ENCODE measurements at places on chromosomes 6 and 20.

GRCh38 chr20:46087161-46087560, 2.6 kb downstream of the NCOA5 start:
- no peak for DNase-seq

DNA sequence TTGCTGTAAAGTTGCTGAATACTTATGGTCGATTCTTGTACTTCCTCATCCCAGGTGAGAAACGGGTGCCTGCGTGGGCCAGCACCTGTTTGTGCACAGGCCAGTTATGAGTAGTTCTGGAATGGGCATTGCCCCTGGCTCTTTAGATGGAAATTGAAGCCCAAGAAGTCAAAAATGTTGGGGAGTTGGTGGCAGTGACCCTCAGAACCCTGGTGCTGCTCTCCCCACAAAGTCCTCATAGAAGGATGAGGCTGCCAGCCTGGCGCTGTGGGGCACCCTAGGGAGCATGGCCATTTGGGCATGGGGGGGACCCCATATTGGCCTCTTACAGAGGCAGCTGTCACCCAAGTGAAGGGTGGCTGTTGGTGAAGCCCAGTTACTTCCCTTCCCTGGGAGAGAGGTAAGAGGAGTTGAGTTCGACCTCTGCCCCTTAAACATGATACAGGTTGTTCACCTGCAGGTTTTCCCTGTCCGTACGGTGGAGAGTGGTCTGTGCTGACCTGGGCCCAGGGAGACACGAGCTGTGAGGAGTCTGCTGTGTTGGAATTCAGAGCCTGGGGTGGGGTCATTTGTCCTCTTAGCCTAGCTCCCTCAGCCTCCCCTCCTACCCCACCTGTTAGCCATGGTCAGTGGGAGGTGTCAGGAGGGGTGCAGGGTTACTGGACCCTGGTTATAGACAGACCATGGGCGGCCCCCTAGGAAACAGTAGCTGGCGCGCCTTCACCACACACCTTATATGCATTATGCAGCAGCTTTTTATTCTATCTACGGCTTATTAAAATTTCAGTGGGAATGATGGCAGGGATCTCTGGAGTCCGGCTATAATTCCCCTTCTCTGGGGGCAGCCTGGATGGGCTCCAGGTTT, 4.9 kb downstream of the HMGA1 start:
- DNase-seq, result no peak

GRCh38 chr6:29816030-29816429, 11.6 kb upstream of the HLA-G start:
- no peak for DNase-seq

DNA sequence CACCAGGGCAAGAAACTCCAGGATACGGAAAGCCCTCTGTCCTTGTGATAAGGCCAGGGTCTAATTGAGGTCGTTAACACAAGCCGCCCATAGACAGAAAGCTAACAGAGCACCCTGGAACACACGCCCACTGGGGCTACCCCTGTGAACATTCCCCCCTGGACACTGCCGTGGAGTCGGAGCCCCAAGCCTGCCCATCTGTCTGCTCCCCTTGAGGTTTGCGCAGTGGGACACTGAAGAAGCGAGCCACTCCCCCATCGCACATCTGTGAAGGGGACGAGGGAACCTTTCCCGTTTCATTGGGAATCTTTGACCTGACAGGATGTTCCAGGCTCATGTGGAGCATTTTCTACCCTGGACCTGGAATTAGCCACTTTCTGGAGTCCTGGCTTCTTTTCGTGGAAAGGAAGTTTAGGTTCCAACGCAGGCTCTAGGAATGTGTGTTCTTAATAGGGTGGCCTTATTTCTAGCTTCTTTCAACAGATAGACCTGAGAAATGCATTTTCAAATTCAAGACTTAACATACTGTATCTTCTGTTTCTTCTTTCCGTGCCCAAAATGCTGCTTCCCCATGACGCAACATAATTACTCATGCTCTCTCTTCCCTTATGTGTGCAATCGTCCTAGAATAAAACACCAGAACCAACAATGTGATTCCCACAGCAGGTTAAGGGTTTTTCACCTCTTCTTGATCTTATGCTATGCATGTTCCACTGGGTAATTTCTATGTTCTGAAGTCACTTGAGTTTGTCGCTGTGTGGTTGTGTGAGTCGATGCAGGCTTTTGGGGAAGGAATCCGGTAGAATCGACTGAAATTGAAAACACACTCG, 161.1 kb downstream of the ERMARD start:
- no peak for DNase-seq

GRCh38 chr6:90045535-90045934, 151.3 kb downstream of the GJA10 start:
- DNase-seq, result no peak

DNA sequence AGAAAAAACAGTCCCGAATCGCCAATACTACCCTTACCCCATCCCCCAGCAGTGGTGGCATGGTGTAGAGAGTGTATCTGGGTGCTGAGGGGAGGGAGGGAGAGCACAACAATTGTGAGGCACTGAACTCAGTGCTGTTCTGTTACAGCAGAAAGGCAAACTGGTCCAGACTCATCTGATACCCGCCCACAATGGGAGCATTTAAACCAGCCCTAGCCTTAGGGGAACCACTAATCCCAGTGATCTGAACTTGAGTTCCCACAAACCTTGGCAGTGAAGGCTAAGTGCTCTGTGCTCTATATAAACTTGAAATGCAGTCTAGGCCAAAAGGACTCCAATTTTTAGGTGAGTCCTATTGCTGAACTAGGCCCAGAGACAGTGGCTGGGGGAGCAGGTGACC, 666.4 kb upstream of the PTCHD4 start:
- DNase-seq, result no peak

DNA sequence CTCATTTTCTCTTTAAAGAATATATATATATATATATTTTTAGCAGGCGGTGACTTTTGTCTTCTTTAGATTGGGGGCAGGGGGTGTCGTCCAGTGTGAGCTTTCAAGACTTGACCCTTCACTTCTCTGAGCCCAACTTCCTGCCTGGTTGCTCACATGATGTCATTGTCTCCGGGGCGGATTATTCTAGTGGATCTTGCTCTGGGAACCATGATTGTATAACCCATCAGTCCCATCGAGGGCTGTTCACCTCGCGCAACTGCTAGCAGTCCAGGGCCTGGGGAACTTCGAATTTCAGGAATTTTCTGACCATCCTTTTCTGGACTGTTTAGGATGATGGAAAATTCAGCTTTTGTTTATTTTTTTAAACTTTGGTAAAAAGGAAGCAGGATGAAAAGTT, 1.0 kb downstream of the IGF2R start:
- DNase-seq, result peak; percentile 95

DNA sequence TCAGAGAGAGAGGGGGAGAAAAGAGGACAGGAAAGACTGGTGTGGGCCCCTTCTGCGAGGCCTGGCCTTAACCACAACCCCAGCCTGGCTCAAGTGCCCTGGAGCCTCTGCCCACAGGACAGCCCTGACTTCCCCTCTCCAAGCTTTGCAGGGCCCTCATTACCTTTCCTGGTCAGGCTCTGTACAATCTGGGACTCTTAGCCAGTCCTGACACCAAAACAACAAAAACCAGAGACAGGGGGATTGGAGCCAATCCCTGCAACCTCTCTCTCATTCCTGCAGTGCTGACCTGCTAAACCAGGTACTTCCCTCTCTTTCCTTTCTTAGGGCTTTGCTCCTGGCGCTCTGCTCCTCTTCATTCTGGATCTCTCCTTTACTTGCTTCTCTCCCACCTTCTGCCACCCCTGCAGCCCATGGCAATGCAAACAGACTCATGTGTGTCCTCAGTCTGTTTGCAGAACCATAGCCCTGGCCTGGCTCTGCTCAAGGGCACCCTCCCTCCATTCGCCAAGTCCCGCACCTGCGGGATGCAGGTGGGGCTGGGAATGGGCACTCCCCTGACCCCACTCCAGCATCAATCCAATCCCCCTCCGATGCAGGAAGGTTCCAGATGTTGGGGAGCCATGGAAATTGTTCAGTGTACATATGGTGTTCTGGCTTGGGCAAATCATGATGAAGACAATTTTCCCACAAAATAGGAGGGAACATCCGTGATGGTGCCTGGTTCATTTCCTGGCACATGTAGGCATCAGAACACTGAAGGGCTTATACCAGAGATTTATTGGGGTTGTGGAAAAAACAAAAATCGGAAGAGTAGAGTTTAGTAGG, 38.1 kb downstream of the RPP40 start:
- no peak for DNase-seq

DNA sequence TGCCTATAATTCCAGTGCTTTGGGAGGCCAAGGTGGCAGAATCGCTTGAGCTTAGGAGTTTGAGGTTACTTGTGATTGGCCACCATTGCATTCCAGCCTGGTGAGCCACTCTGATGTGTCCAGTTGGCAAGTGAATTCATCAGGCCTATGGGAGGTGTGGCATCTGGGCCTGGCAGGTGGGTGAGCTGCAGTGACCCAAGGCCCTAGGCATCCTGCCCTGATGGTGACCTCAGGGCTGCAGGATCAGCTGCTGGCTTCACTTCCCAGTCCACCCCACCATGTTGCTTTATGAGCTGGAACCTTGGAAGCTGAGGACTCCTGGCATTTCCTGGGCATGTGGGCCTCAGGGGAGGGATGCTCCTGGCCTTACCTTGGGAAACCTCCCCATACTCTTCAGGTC, 20.5 kb downstream of the RSPH9 start:
- DNase-seq, result no peak

DNA sequence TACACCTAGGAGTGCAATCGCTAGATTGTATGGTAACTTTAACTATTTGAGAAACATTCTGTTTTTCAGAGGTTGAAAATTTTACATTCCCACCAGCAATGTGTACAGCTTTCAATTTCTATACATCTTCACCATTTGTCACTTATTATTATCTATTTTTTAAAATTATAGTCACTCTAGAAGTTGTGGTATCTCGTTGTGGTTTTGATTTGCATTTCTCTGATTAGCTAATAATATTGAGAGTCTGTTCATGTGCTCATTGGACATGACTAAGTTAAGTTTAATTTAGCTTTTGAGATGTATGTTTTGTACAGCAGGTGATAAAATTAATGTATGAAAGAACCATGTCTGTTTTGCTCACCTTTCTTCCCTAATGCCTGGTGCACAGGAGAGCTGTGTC, 34.8 kb upstream of the PLCB1 start:
- DNase-seq, result no peak

GRCh38 chr6:127192911-127193541, 73.6 kb upstream of the RNF146 start:
- DNase-seq, result peak; percentile 96

DNA sequence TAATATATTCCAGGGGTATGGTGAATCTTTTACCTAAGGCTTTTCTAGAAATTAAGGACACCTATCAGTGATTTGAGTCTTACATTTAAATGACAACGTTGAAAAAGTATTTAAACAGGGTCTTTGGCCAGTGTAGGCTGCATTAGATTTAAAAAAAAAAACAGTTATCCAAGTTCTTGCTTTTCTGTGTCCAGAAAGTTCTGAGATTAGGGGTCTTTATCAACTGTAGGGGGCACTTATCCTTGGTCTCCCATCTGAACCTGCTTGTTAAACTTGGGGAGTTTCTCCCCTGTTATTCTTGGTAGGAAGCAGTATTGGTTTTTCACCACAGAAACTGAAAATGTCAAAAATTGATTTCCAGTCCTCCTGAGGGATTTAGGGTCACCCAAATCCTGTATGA, 155.9 kb upstream of the ZNF217 start:
- DNase-seq, result no peak

GRCh38 chr6:168118935-168119334, 39.9 kb upstream of the FRMD1 start:
- DNase-seq, result no peak

Measured in muscle of leg (tissue), 16 donors.